Cortex of kidney (tissue), 1 donor: ENCODE measurements at places on chromosomes 7 and 10.

- no peak for DNase-seq
Measured at GRCh38 chr7:8134089-8134733, 127.8 kb downstream of the ICA1 start.

GRCh38 chr7:96337519-96337918, 15.6 kb upstream of the SLC25A13 start:
- DNase-seq = no peak

GRCh38 chr10:541750-542371, 147.6 kb downstream of the DIP2C start:
- DNase-seq = no peak

GRCh38 chr7:87920578-87920977, 13.5 kb upstream of the ADAM22 start:
- no peak for DNase-seq

GRCh38 chr10:52187521-52188258, 126.4 kb upstream of the DKK1 start:
- DNase-seq = no peak

DNA sequence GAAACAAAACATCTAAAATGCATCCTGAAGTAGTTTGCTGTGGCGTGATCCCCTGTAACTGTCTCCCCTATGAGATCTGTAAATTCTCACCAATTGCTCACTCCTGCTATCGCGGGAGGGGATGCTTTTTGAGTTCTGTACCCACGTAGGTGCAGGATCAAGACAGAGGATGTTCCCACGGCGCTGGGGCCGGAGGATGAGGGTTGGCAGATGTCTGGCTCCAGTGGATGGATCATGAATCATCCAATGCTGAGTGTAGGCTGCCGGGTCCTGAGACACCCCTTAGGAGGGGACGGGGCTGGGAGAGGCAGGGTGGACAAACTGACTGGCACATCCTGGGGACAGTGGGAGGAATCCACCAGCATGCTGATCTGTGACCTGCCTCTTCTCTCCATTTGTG, 224.4 kb downstream of the USP6NL start:
- no peak for DNase-seq

GRCh38 chr7:2066251-2066919, 166.4 kb downstream of the MAD1L1 start:
- DNase-seq = no peak

DNA sequence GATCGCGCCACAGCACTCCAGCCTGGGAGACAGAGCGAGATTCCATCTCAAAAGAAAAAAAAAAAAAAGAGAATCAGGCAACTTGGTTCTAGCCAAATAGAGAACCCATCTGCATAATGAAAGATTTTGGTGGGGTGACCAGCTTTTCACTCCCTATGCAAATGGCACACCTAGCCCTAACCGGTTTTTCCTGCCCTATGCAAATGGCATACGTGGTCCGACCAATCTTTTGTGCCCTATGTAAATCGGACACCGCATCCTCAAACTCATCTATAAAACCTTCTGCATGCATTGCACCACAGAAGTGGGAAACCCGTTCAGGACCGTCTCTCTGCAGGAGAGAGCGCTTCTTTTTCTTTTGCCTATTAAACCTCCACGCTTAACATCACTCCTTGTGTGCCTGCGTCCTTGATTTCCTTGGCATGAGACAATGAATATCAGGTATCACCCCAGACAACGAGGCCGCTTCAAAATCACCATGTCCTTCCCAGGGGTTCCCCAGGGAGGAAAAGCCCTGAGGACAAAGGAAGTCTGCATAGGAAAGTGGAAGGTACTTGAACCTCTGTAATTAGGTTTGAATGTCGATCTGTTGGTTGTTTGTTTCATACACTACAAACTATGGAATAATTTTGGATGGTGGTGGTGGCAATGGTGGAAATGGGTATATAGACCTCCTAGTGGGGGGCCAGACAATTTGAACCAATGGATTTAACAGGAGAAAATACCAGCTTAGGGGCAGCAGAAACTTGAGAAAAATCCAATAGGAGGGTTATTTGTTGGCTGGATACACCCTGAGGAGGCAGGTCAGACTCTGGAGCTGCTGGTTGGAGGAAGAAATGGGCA, 396.2 kb downstream of the TYW1 start:
- no peak for DNase-seq

DNA sequence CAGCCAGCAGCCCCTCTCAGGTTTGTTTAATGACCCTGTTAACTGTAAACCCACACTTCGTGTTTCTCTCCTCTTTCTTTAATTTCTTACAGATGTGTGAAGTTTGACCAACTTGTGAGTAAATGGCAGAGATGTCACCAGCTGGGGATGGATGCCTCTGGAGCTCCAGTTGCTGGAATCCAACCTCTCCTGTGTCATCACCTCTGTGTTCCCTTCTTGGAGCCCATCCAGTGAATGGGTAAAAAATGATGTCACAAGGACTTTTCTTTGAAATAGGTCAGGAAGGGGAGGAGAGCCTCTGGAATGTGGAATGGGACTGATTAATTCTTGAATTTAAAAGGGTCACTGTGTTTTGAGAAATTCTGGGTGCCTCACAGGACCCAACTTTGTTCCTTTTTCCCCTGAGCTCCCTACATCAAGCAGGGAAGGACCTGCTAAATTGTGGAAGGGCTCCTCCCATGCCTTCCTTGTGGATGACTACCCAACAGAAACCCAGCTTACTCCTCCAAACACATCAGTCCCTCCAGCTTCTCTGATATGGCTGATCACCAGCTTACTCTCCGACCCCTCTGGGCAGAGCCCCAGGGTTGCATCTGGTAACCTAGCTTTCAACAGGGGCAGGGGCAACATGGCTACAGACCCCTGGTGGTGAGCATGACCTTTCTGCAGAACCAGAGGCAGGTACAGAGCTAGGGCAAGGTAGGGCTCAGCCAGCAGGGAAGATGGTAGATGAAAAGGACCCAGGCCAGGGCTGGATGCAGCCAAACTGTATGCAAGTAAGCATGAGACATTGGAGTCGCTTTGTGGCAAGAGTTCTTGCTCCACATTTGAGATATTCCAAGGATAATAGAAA, 67.5 kb downstream of the STRA8 start:
- DNase-seq = no peak

DNA sequence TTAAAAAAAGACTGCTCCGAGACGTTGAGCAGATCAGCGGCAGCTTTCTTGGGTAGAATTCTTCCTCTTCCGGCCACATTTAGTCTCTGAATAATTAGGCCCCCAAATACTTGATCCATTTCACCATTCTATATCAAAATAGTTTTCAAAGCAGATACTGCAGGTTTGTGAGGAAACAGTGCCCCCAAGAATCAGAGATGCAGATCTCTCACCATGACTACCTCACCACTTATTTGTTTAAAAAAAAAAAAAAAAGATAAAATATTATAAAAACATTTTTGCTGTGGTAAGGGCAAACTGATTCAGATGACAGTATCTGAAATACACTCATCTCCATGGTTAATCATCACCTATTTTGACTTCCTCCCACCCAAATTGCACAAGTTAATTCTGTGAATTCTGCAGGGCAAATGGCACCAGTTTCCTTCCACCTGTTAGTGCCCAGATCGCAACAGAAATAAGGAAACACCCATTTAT, 210.4 kb downstream of the FAM107B start:
- no peak for DNase-seq

DNA sequence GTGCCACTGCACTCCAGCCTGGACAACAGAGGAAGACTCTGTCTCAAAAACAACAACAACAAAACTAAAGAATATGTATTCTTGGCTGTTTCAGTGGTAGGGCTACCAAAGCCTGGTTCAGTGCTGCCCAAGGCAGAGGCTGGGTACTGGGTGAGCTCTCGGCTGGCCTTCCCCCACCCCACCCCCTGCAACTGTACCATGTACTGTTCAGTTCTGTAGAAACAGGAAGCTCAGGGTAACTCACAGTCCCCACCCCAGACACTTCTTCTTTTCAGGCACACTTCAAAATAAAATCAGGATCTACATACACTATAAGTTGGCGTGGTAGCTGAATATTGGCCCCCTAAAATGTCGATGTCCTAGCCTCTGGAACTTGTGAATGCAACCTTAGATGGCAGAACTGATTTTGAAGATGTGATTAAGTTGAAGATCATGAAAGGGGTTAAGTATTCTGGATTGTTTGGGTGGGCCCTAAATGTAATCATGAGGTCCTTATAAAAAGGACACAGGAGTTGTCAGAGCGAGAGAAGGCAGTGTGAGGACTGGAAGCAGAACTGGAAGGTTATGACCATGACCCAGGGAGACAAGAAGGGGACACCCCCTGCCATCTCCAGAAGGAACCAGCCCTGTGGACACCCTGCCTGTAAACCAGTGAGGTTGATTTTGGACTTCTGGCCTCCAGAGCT, 31.2 kb downstream of the TBXAS1 start:
- DNase-seq = no peak

DNA sequence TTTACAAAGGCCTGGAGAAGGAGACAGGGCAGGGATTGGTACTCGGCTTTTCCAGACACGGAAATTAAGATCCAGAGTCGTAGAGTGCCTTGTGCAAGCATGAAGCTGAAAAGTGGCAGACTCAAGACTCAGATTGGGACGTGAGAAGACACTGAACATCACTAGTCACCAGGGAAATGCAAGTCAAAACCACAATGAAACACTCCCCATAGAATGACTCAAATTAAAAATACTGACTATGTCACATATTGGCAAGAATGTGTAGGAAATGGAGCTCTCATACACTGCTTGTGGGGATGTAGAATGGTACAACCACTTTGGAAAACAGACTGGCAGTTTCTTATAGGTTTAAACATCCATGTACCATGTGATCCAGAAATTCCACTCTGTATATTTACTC, 472.0 kb downstream of the RPS24 start:
- DNase-seq = no peak

- DNase-seq = no peak
Measured at GRCh38 chr10:96860631-96861277, 28.7 kb downstream of the LCOR start.

DNA sequence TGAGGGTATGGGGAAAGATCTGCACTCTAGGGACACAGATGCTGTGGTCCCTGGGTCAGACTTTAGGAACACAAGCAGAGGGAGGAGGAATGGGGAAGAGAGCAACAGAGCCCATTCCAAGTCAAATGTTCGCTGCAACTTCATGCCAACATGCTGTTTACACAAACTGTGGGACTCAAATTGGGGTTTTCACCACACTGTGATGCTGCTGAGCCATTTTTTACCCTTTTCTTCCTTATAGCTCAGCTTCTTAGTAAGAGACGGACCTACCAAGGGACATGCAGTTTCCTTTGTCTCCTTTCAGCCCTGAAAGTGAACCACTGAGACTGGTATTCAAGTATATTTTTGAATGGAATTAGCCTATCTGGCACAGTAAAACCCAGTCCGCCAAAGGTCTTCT, 64.3 kb upstream of the AGK start:
- DNase-seq = no peak

DNA sequence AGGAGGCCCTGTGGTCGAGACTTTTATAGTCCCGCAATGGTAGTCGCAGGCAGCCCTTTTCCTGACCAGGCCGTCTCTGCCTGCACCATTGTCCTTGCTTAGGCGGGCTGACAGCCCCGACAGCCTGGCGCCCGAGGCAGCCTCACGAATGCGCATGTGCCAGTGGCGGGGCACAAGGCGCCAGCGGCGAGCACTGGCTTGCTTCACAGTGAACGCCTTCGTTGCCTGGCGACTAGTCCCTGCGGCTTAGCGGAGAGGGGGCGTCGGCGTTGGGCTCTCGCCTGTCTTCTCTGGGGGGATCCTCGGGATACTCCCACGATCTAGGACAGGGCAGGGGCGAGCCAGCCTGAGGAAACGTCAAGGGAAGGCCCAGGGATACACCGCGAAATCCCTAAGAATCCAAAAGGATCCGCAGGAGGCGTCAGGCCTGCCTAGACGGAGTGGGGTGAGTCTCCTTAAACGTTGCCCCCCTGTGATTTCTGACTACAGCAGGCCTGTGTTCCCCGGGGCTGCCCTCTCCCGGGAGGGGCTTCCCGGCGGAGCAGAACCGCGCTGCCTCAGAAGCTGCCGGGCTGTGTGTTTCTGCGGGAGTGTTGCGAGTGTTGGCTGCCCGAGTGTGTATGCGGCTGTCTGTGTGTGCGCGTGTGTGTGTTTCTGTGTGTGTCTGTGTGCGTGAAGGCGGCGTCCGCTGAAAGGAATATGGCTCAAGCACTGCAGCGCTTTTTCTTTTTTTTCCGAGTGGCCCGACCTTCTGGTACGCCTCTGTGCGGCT, 20.5 kb upstream of the ZNF273 start:
- no peak for DNase-seq

- DNase-seq = no peak
Measured at GRCh38 chr10:70651661-70652060, 20.6 kb upstream of the ADAMTS14 start.

- DNase-seq = no peak
Measured at GRCh38 chr10:43965033-43965917, 316.6 kb upstream of the ZNF32 start.

DNA sequence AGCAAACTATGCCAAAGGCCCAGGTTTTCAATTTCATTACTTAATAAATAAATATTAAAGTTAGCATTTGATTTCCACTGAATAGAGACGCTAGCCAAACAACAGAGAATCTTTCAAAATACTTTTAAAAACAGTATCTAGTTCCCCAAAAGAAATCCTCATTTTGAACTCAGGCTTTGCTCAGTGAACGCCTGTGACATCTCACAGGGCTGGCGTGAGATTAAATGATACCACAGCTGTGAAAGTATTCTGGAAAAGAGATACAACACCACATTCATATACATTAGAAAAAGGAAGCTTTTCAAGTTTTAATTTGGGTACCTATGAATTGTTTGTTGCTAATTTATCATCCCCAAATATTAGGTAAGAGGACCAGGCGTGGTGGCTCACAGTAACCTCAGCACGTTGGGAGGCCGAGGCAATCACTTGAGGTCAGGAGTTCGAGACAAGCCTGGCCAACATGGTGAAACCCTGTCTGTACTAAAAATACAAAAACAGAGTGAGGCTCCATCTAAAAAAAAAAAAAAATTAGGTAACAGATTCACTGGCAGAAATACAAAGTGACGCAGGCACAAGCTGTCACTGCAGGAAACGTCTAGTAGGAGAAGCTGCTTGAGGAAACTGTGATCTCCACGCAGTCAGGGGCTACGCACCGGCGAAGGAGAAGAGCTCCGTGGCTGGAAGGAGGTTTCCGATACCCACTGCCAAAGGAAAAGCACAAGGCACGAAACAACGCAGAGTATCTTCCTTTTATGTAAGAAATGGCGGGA, 50.0 kb downstream of the AMZ1 start:
- no peak for DNase-seq

DNA sequence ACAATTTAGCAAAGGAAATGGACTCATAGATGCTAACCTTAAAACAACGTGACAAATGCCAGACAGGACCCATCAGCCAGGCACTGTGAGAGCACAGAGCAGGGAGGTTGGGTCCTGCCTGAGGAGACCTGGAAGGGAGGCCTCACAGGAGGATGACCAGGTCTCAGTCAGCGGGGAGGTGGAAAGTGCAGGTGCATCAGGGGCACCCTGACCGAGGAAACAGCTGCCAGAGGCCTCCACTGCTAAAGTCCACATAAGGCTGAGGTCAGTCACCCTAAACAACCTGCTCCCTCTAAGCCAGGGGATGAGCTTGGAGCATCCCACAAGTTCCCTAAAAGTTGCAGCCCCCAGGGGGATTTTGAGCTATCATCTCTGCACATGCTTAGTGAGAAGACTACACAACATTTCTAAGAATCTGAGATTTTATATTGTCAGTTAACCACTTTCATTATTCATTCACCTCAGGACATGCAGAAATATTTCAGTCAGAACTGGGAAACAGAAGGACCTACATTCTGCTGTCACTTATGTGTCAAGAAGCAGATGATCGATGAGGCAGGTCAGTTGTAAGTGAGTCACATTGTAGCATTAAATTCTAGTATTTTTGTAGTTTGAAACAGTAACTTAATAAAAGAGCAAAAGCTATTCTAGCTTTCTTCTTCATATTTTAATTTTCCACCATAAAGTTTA, 157.6 kb upstream of the LANCL2 start:
- no peak for DNase-seq

GRCh38 chr7:141103847-141104429, 30.1 kb downstream of the TMEM178B start:
- no peak for DNase-seq
